ENCODE measurements at places on chromosomes 5 and 9. TPM values are rescaled to one million over a fixed set of nuclear protein-coding genes. Genes with fewer than 3 reads are reported as not detected.

The ARID3C gene
- total RNA-seq, result not detected

The MORN5 gene
- total RNA-seq, result not detected

The C9orf43 gene
- 0.40 TPM for total RNA-seq

The PRDM9 gene
- not detected for total RNA-seq

The PIP5K1B gene
- 3.4 TPM for total RNA-seq

The GDNF gene
- not detected for total RNA-seq

The NMRK1 gene
- total RNA-seq, result 23.3 TPM

The ARSI gene
- 0.06 TPM for total RNA-seq

The ISL1 gene
- not detected for total RNA-seq

The C9 gene
- total RNA-seq, result not detected

The IFNK gene
- not detected for total RNA-seq

The SWI5 gene
- 48.0 TPM for total RNA-seq

The INSL6 gene
- total RNA-seq, result not detected

The HSD17B4 gene
- total RNA-seq, result 170 TPM

The SOHLH1 gene
- total RNA-seq, result not detected

The OR13C8 gene
- not detected for total RNA-seq

The SARDH gene
- 0.07 TPM for total RNA-seq

The PAPPA gene
- 43.0 TPM for total RNA-seq

The RGMB gene
- total RNA-seq, result 24.9 TPM

The PRLR gene
- total RNA-seq, result not detected

All from NCI-H460 (cell line).